ENCODE measurements at places on chromosomes 4 and X. TPM values are rescaled to one million over a fixed set of nuclear protein-coding genes. Genes with fewer than 3 reads are reported as not detected.

DNA sequence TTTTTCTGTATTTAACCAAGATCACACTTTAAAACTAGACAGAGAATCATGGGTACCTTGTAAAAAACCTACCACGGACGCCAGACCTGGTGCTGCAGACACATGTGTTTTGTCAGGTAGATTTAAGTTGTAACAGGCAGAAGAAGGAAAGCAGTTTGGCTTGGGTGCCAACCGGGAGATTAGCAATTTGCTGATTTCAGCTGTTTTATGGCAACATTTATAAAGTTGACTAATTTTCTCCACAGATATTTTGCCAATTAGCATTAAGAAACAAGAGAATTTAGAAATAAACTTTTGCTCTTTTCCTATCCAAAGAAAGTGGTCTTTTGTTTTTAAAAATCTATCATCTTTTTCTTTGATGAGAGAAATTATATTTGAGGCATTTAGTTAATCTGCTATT is 76.3 kb upstream of the STOX2 start:
- DNase-seq = no peak

GRCh38 chrX:51779306-51779705 is 36.1 kb downstream of the GSPT2 start:
- DNase-seq = no peak

GRCh38 chr4:125316401-125316790 is 1.6 kb downstream of the FAT4 start:
- DNase-seq = no peak

DNA sequence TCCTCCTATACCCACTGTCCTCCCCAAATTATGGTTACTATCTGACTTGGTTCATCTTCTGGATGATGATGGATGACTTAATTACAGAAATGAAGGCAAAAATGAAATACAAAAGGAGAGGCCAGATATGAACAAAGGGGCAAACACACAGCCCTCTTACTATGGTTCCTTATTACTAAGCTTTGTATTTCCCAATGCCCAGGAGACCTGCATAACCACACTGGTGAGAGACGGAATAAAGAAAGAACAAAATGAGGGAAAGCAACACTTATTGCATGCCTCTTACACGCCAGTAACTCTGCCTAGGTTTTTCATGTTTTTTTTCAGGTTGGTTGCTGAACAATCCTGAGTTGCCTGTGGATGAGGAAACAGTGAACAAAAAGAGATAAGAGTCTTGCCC is 120.5 kb downstream of the SLC10A7 start:
- DNase-seq = no peak

- no peak for DNase-seq
Measured at GRCh38 chr4:55103224-55103623, 22.2 kb downstream of the KDR start.

GRCh38 chr4:167028976-167029375 is 205.3 kb downstream of the SPOCK3 start:
- DNase-seq = no peak

DNA sequence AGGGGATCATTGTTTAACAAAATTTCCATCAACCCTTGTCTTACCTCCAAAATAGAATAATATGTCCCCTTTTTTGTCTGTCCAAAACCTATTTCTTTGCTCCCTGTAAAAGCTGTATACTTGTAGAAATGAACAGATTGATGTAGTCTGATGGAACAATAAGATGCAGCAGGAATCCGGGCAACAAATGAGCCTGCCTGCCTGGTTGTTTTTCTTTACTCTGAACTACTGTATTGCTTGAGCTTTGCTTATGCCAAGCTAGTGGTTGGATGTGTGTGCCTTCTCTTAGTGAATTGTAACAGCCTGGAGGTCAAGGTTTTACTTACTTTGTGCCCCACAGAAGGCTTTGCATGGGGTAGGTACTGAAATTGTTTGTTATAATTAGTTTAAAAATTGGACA is 116.2 kb upstream of the TLL1 start:
- no peak for DNase-seq

GRCh38 chr4:15868826-15869413 is 69.6 kb downstream of the FGFBP1 start:
- DNase-seq = no peak

GRCh38 chrX:29726811-29727210 is 488.6 kb upstream of the MAGEB2 start:
- DNase-seq = no peak

STOX2 gene
- not detected for total RNA-seq

Measured in CD4-positive, CD25-positive, alpha-beta regulatory T cell (primary cell).